Stimulated activated CD4-positive, alpha-beta T cell treated with anti-CD3 and anti-CD28 coated beads, Interleukin-1b, Interleukin-23, amount 100 ng/mL, for 24 hours (primary cell): ENCODE measurements at places on chromosomes 5 and 9.

DNA sequence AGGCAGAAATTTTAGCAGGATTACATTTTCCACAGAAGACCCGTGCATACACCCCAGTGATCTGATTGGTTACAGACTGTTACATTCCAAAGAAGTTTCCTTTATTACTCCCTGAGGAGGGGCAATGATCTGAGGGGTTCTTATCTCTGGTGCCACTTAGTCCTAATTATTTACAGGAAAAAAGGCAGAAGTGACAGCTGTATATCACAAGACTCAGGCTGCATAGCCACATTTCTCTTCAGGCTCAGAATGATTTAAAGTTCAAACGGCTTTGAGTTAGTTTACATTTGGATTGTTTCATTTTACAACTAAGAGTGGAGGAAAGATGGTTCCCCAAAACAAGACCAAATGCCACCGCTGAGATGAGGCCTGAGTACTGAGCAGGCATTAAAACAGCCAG, 17.3 kb downstream of the NAIF1 start:
- DNase-seq = no peak

DNA sequence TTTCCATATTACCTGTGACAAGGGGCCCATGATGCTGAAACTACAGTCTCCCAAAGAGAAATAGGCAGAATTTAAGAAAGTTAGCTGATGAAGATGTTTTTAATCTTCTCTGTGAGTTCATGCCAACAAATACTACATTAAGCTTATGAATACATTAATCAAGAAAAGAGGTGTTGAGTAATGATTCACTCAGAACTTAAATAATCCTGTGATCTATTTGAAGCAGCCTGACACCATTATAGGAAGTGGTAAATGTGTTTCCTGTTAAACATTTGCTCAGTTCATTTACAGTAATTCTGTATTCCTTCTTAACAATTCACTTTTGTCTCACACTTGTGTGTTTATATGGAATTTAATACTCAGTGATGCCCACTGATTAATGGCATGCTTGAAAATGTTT, 75.0 kb upstream of the IZUMO3 start:
- DNase-seq = no peak

- DNase-seq = peak; percentile 4
Observed at GRCh38 chr5:143652108-143652700, 159.8 kb upstream of the HMHB1 start.

GRCh38 chr5:75200776-75201175, 35.9 kb downstream of the ANKRD31 start:
- DNase-seq = no peak

DNA sequence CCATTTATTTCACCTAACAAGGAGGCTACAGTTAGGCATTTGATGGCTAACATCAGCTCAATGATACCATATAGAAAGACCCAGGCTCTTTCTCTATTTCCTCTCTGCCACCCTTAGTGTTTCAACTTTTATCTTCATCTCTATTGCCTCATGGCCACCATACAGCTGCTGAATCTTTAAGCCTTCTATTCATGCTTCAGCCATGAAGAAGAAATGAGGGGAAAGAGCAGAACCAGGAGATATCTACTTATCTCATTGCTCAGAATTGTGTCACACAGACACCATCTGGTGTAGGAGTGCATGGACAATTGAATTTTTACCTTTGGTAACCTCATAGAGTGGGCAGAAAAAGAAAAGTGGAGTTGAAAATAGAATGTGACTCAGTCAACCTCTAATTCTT, 6.7 kb downstream of the GAPT start:
- no peak for DNase-seq
